OCI-LY7 (cell line): ENCODE measurements at places on chromosomes 4 and X. TPM values are rescaled to one million over a fixed set of nuclear protein-coding genes. Genes with fewer than 3 reads are reported as not detected.

DNA sequence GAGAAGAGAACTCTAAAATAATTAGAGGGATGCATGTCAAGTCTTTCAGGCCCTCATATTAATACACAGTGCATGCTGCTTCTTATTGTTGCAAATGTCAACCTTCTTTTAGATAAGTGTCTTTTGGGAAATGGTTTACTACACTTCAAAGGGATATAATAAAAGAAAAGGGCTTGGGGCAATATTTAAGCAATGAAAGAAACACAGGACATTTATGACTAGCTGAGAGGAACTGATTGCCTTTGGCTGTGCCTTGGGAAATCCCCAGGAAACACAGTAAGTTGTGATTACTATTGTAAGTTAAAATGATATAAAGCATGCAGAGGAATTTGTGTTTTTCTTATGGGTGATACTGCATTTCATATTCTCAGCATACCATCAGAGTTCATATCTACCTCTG is 1036.2 kb upstream of the GRID2 start:
- no peak for DNase-seq

- no peak for DNase-seq
Measured at GRCh38 chr4:74197080-74197479, 39.2 kb downstream of the MTHFD2L start.

- DNase-seq: no peak
Measured at GRCh38 chr4:173794662-173795061, 264.6 kb upstream of the HAND2 start.

The GPRASP1 gene
- total RNA-seq: not detected in 2 replicates

DNA sequence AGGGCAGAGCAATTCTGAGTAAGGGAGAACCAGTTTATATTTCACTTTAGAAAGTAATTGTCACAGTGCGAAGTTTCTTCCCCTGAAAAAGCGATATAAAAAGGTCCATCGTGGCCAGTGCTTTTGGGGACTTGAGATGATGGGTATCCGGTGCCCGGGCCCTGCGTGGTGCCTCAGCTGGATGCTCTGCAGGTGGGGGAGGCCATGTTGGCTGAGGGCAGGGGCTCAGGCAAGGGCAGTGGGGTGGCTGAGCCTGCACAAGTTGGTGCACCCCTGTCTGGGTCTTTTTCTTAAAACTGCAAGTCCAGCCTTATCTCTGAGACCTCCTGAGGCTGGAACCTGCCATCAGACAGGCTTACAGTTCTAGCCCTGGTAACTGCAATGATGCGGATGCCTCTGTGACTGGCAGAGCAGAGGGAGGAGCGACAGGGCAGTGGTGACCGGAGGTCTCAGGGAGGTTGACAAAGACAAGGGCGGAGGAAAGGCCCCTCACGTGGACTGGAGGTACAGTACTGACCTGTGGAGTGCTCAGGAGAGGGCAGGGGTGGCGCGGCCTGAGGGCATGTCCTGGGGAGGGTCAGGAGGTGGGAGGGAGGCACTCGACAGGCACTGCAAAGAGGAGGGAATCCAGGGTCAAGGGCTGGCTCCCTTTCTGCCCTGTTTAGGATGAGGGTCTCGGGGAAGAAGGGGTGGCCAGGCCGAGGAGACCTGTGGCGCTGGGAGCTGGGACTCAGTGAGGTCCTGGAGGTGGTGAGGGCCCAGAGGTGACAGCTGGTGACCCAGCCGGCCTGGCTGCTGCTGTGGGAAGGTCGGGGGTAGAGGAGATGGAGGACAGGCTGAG is 1.8 kb downstream of the RGS12 start:
- no peak for DNase-seq

The GPC4 gene
- total RNA-seq: not detected in 2 replicates

DNA sequence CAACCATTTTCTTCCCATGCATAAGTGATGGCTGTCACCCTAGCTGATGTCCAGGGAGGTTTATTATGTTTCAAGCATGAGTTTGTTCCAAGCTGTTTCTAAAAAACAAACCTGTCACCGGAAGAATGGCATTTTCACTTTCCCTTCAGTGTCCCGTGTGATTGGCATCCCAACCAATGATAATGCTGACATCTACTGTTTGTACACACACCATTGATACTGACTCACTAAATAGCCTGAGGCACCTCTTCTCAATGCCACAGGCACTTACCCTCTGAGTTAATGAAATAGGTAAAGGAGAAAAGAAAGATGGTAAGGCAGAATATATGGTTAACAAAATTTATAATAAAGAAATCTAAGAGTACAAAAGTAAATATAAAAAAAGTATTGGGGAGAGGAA is 23.1 kb upstream of the VCX2 start:
- no peak for DNase-seq

- DNase-seq: peak; percentile 78
Measured at GRCh38 chr4:185730849-185731608, 81.0 kb downstream of the SORBS2 start.

The PNMA6F gene
- not detected in 2 replicates for total RNA-seq
